ENCODE measurements at places on chromosomes 4 and X. TPM values are rescaled to one million over a fixed set of nuclear protein-coding genes. Genes with fewer than 3 reads are reported as not detected.

- no peaks in the 10 kb centered on the region for H3K4me1 ChIP-seq
- no peak overlapping the region for H3K4me3 ChIP-seq
- DNase-seq, result no peak
- no peaks in the 10 kb centered on the region for H3K27me3 ChIP-seq
- H3K27ac ChIP-seq, result no peak overlapping the region
- no peaks in the 10 kb centered on the region for H3K36me3 ChIP-seq
These were observed 52.0 kb upstream of the ATOH1 start for GRCh38 chr4:93776386-93777080.

GRCh38 chr4:159224408-159224807 is 121.5 kb downstream of the RAPGEF2 start:
- H3K27ac ChIP-seq, result no peak overlapping the region
- DNase-seq, result no peak
- H3K4me1 ChIP-seq, result peaks cover 3% of the 10 kb centered on the region
- no peaks in the 10 kb centered on the region for H3K27me3 ChIP-seq
- no peaks in the 10 kb centered on the region for H3K36me3 ChIP-seq
- no peak overlapping the region for H3K4me3 ChIP-seq

DNA sequence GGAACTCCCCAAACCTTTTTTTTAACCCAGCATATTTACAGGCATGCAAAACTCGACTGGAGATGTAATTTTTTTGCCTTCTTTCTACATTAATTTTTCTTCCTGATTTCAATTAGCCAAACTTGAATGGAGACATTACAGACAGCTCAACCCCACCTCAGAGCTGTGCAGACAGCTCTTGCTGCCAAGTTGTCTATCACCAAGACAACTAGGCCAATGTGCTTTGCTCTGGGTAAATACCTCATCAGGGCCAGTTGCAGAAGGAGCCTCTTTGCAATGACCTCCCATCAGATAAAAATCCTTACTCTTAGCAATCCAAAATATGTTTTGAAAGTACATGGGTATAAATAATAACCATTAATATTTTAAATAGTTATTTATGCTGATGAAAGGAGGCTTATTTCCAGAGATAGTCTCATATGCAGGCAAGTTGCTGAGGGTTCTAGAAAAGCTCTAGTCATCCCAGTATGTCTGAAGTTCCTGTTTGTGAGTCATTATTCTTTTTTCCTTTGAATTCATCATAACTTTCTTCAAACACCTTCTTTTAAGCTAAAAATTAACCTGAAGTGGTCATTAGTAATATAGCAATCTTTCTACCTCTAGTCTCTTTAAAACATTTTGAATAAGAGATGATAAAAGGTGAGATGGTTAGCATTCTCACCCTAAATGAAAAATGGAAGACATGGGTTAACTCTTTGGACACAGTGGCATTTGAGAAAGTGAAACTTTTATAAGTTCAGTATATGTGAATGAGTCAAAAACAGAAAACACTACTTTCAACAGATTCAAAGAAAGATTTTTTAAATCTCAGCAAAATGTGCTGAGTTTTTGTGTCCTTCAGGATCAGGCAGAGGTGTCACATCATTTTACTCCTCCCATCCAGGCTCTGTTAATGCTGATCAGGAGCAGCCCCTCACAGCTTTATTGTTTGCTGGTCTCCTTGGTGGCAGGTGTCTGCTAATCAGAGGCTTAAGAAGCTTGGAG is 475.5 kb upstream of the FGF16 start:
- H3K27ac ChIP-seq, result peak overlapping the region; percentile 89
- no peaks in the 10 kb centered on the region for H3K27me3 ChIP-seq
- no peaks in the 10 kb centered on the region for H3K36me3 ChIP-seq
- H3K4me3 ChIP-seq, result no peak overlapping the region
- no peak for DNase-seq
- H3K4me1 ChIP-seq, result no peaks in the 10 kb centered on the region

DNA sequence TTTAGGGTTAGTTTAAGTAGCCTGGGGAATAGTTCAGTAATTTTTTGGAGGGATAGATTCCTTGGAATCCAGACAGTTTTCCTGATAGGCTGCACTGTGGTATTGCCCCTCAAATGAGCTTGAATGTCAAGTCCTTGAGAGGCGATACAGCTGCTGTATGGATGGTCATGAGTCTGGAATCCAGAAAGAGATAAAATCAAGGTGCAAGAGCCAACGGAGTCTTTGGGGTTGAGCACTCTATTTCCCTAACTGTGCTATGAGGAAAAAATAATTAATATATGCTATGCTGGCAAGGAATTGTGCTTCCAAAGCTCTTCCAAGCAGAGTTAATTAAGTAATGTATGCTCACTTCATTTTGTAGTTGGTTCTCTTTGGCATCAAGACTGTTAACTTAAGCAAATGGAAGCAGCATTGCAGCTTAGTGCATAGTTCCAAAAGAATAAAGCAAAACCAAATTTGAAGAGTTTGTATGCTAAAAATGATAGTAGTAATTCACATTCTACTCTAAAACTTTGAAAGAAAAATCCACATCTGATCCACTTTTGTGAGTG is 48.8 kb downstream of the LIMCH1 start:
- no peak for DNase-seq
- H3K27ac ChIP-seq, result no peak overlapping the region
- H3K4me1 ChIP-seq, result peaks cover 4% of the 10 kb centered on the region
- H3K36me3 ChIP-seq, result no peaks in the 10 kb centered on the region
- H3K4me3 ChIP-seq, result no peak overlapping the region
- no peaks in the 10 kb centered on the region for H3K27me3 ChIP-seq

DNA sequence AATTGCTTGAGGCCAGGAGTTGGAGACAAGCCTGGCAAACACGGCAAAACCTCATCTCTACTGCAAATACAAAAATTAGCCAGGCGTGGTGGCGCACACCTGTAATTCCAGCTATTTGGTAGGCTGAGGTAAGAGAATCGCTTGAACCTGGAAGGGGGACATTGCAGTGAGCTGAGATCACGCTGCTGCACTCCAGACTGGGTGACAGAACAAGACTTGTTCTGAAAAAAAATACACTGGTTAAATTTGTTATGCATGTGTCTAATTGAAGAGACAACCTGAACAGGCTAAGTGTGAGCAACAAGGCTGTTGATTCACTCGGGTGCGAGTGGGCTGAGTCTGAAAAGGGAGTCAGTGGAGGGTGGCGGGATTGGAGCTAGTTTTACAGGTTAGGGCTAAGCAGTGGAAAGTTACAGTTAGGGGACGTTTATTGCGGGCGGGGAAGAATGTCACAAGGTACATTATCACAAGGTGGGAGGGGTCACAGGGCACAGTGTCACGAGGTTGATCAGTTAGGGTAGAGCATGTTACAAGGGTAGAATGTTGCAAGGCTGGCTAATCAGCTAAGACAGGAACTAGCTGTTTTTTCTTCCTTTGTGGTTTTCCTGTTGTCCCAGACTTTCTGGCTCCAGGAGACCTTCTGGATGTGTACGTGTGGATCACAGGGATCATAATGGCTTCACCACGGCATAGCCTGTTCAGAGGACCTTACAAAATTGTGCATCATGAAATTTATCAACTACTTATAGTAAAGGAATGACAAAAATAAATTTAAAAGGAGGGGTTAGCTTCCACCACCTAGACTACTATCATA is 115.8 kb downstream of the NAA11 start:
- H3K4me3 ChIP-seq, result no peak overlapping the region
- DNase-seq, result peak; percentile 39
- no peak overlapping the region for H3K27ac ChIP-seq
- H3K4me1 ChIP-seq, result no peaks in the 10 kb centered on the region
- H3K36me3 ChIP-seq, result no peaks in the 10 kb centered on the region

DNA sequence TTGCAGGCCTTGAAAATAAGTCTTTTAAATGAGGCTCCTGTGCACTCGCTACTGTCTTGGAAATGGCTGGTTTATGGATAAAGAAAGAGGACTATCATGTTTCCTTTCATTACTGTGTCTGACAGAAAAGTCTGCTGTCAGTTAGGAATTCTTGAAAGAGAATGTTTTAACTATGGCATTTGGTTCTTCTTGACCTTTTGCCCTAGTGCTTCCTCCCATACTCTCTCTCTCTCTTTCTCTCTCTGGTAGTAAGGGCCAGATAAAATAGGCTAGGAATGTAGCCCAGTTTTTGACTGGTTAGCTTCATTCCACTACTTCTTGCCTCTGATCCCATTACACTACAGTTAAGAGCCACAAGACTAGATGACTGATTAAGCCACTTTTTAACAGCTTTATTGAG is 29.8 kb downstream of the YY2 start:
- no peaks in the 10 kb centered on the region for H3K27me3 ChIP-seq
- no peak for DNase-seq
- H3K4me1 ChIP-seq, result no peaks in the 10 kb centered on the region
- H3K36me3 ChIP-seq, result no peaks in the 10 kb centered on the region

GRCh38 chr4:33086331-33086925 is 2366.3 kb downstream of the PCDH7 start:
- H3K4me1 ChIP-seq, result no peaks in the 10 kb centered on the region
- no peak for DNase-seq
- no peak overlapping the region for H3K27ac ChIP-seq
- no peaks in the 10 kb centered on the region for H3K36me3 ChIP-seq
- H3K27me3 ChIP-seq, result no peaks in the 10 kb centered on the region

DNA sequence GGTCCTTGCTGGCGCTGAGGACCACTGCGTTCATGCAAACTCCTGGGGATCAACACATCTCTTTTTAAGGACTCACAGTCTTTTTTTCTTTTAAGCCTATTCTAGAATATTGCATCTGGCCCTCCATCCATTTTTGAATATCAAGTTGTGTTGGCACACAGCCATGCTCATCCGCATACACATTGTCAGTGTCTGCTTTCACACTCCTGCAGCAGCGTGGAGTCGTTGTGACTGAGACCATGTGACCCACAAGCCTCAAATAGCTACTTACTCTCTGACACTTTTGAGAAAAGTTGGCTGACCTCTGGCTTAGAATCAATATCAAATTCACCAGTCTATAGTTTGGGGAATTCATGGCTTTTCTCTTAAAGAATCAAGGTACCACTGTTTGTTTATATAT is 191.8 kb upstream of the S100G start:
- H3K36me3 ChIP-seq, result no peaks in the 10 kb centered on the region
- H3K27ac ChIP-seq, result no peak overlapping the region
- H3K4me1 ChIP-seq, result no peaks in the 10 kb centered on the region
- H3K4me3 ChIP-seq, result no peak overlapping the region
- no peaks in the 10 kb centered on the region for H3K27me3 ChIP-seq

- H3K27me3 ChIP-seq, result no peaks in the 10 kb centered on the region
- no peaks in the 10 kb centered on the region for H3K36me3 ChIP-seq
- no peak overlapping the region for H3K27ac ChIP-seq
- peak overlapping the region; percentile 97 for H3K4me3 ChIP-seq
- DNase-seq, result no peak
- no peaks in the 10 kb centered on the region for H3K4me1 ChIP-seq
These were observed 764 bp downstream of the TRAPPC11 start for GRCh38 chr4:183659872-183660242.

GRCh38 chr4:39305912-39306677 is 60.1 kb downstream of the RFC1 start:
- peaks cover 5% of the 10 kb centered on the region for H3K36me3 ChIP-seq
- H3K27ac ChIP-seq, result no peak overlapping the region
- H3K4me3 ChIP-seq, result no peak overlapping the region
- H3K4me1 ChIP-seq, result no peaks in the 10 kb centered on the region
- no peak for DNase-seq
- no peaks in the 10 kb centered on the region for H3K27me3 ChIP-seq

- H3K4me1 ChIP-seq, result no peaks in the 10 kb centered on the region
- no peak overlapping the region for H3K4me3 ChIP-seq
- no peaks in the 10 kb centered on the region for H3K27me3 ChIP-seq
- H3K27ac ChIP-seq, result no peak overlapping the region
These were observed 47.2 kb upstream of the RELL1 start for GRCh38 chr4:37733240-37733867.

GRCh38 chrX:47229427-47229826 is 3.4 kb upstream of the USP11 start:
- no peaks in the 10 kb centered on the region for H3K27me3 ChIP-seq
- H3K4me3 ChIP-seq, result no peak overlapping the region
- H3K4me1 ChIP-seq, result no peaks in the 10 kb centered on the region
- peak; percentile 59 for DNase-seq
- H3K36me3 ChIP-seq, result no peaks in the 10 kb centered on the region

- H3K4me1 ChIP-seq, result peaks cover 2% of the 10 kb centered on the region
- H3K36me3 ChIP-seq, result no peaks in the 10 kb centered on the region
- no peaks in the 10 kb centered on the region for H3K27me3 ChIP-seq
- no peak overlapping the region for H3K27ac ChIP-seq
These were observed 4.1 kb downstream of the SH3RF1 start for GRCh38 chr4:169266661-169267060.

DNA sequence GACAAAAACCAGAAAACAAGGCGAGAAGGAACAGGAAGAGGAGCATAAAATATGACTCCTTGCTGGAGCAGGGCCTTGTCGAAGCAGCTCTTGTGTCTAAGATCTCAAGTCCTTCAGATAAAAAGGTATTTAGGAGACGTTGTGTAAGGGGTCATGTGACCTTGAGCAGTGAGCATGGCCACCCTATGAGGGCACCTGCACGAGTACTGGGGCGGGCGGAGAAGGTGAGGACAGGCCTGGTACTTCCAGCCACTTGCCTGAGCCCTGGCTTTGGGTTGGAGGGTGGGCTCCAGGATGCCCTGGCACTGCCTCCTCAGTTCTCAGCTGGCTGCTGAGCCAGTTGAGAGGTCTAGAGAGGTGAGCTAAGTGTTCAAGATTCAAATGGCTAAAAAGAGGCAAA is 29.9 kb downstream of the NSD2 start:
- DNase-seq, result no peak
- no peaks in the 10 kb centered on the region for H3K27me3 ChIP-seq

DNA sequence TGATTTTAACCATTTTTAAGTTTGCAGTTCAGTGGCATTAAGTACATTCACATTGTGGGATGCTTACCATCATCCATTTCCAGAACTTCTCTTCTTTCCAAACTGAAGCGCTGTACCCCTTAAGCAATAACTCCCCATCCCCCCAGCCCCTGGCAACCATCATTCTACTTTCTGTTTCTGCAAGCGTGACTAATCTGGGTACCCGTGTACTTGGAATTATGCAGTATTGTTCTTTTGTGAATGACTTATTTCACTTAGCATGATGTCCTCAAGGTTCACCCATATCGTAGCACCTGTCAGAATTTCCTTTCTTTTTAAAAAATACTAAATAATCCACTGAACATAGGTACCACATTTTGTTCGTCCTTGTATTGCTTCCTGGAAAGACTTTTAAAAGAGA is 32.9 kb downstream of the USP9X start:
- no peaks in the 10 kb centered on the region for H3K27me3 ChIP-seq
- no peak for DNase-seq
- no peaks in the 10 kb centered on the region for H3K4me1 ChIP-seq
- no peaks in the 10 kb centered on the region for H3K36me3 ChIP-seq
- no peak overlapping the region for H3K27ac ChIP-seq

The USP17L17 gene
- polyA plus RNA-seq, result not detected

The CSAG1 gene
- not detected for polyA plus RNA-seq

The RAI2 gene
- polyA plus RNA-seq, result 32.2 TPM

The DRP2 gene
- polyA plus RNA-seq, result 0.18 TPM

The CLRN2 gene
- polyA plus RNA-seq, result not detected

The ADGRL3 gene
- 1.8 TPM for polyA plus RNA-seq

The DOK7 gene
- polyA plus RNA-seq, result 4.3 TPM

Data from aorta (tissue), 5 donors.